Body of pancreas (tissue), 4 donors: ENCODE measurements at places on chromosomes 16 and 17. TPM values are rescaled to one million over a fixed set of nuclear protein-coding genes. Genes with fewer than 3 reads are reported as not detected.
A peak's percentile ranks its signal among the peaks of the same experiment; 100 is the strongest.

SHCBP1 gene
- total RNA-seq, result not detected

DNA sequence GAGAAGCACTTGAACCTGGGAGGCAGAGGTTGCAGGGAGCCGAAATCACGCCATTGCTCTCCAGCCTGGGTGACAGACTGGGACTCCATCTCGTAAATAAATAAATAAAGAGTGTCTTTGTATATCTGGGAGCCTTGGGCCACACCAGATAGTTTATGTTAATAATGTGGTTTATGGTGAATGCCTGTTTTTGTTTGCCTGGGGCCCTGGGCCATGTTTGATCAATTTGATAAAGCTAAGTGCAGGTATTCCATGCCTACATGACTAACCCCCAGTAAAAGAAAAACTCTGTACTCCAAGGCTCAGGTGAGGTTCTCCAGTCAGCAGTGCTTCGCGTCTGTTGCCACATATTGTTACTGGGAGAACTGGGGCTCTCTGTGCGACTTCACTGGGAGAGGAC lies 15.1 kb downstream of the SCIMP start:
- no peak for DNase-seq

DNA sequence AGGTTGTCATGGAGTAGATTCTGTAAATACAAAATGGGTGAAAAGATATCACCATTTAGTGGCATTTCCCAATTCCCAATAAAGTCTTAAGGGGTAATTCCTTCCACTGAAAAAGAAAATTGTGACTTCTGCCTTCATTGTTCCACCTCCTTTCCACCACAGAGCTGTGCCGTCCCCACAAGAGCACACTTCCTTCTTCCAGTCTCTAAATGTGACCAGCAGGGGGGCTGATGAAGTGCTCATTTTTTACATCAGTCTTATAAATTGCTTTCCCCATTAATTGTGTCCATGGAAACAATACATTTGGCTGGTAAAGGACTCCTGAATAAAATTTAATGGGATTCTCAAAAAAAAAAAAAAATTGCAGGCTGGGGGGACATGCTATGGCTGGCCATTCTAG lies 260.8 kb upstream of the PSMD7 start:
- no peak for DNase-seq

- peak; percentile 97 for DNase-seq
Measured at GRCh38 chr17:44110823-44111633, 12.4 kb downstream of the HDAC5 start.

- no peak for DNase-seq
Measured at GRCh38 chr17:39485555-39485954, 24.3 kb downstream of the CDK12 start.

CDH1 gene
- 95.3 TPM for total RNA-seq

GRCh38 chr17:1362964-1363363 lies 37.1 kb downstream of the YWHAE start:
- no peak for DNase-seq

- DNase-seq, result no peak
Measured at GRCh38 chr17:13320046-13320785, 281.5 kb downstream of the HS3ST3A1 start.

FBXO39 gene
- total RNA-seq, result not detected

- peak; percentile 57 for DNase-seq
Measured at GRCh38 chr16:27595475-27595874, 45.5 kb downstream of the KATNIP start.

KRT20 gene
- not detected for total RNA-seq

STUB1 gene
- 205 TPM for total RNA-seq

DNA sequence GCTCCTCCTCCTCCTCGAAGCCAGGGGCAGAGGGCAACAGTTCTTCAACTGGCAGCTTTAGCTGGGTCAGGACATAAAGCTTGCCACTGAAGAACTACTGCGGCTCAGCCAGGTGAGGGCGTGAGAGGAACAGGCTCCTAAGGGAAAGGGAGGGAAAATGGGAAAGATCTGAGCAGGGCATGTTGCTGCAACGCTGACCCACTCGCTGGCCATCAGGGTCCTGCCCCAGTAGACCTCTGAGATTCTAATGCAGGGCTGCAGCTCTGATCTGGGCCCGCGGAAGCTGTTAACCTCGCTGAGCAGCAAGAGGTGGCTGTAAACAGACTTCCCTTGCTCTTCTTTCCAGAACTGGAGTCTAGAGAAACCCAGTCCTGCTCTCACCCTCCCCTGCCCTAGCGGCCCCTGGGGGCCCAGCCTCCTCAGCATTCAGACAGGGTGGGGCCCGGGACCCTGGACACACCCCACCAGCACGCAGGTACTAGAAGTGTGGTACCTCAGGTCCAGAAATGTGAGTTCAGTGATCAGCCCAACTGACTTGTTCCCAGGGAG lies 3.8 kb upstream of the TLCD2 start:
- DNase-seq, result peak; percentile 67

SEZ6 gene
- not detected for total RNA-seq

- DNase-seq, result peak; percentile 75
Measured at GRCh38 chr16:87570938-87571867, 31.1 kb upstream of the JPH3 start.

GRCh38 chr16:48834576-48834975 lies 224.6 kb upstream of the N4BP1 start:
- DNase-seq, result no peak

MVD gene
- 16.9 TPM for total RNA-seq

TMIGD1 gene
- total RNA-seq, result not detected

SPATA32 gene
- total RNA-seq, result not detected

GRIN2C gene
- not detected for total RNA-seq
